Left hindlimb (tissue), 1 donor: ENCODE measurements at places on chromosomes 3 and 15.

DNA sequence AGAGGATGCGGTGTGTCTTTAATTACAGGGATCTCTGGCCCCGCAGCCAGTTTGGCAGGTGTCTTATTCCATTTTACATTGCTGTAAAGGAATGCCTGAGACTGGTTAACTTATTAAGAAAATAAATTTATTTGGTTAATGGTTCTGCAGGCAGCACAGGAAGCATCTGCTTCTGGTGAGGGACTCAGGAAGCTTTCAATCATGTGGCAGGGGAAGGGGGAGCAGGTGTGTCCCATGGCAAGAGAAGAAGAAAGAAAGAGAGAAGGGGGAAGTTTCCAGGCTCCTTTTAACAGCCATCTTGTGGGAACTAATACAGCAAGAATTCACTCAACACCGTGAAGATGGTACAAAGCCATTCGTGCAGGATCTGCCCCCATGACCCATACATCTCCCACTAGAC is 128.0 kb upstream of the CRBN start:
- no peak for DNase-seq

DNA sequence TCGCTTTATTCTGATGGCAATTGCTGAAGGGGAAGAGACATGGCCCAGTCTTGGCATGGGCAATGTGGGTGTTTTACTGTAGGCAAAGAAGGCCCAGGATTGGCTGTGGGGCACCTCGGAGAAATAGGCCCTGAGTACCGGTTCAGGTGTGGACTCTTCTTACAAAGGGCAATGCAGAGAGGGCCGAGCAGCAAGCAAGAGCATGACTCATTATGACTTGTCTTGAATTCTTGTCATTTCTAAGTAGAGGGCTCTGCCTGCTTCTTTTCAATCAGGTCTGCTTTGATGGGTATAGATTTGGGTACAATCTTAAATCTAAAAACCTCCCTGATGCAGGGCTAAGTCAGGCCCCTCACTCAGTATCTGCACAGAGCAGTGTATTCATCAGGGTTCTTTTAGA is 14.8 kb upstream of the BUB1B start:
- DNase-seq = no peak

GRCh38 chr3:172106989-172107388 is 67.6 kb downstream of the FNDC3B start:
- DNase-seq = peak; percentile 50

- DNase-seq = no peak
Measured at GRCh38 chr3:12049675-12050074, 45.5 kb downstream of the SYN2 start.

DNA sequence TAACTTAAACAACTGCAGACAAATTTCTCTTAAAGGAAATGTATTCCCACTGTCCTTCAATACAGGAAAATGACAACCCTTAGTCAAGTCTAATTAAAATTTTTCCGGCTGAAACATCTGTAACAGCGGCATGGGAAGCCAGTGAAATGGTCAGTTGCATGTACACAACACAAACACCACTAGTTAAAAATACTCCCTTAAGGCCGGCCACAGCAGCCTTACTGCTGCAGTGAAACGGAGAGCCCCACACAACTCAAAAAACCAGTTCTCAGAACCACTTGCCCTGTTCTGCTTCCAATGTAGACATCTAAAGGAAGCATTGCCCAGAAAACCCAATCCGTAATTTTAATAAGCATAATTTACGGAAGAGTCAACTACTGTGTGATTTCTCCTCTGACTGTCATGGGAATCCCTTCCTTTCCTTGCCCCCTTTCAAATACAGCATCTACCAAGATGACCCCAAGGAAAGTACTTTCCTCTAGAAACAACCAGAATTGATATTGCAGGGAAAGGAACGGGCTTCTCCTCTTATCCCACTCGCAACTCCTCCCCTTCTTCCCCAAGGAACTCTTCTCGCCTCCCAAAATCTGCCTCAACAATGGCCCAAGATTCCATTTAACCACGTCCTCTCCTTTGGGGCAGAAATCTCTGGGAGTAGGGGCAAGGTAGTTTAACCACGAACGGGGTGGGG is 1.6 kb downstream of the FBN1 start:
- DNase-seq = no peak

DNA sequence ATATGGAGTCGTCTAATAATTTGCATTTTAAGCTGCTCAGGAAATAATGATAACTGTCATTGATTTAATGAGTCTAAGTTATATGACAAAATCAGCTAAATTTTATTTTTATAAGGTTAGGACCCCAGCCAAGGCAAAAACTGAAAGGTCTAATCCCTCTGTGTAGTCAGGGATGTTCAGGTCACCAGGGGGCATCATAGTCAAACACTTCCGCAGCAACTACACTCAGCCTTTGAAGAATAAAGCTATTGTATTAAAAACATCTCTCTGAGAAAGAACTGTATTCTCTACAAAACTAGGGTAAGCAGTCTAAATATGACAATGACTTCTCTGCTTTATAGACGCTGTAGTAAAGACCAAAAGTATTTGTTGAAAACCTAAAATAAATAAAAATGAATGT is 15.0 kb downstream of the INTS14 start:
- DNase-seq = no peak

GRCh38 chr3:121998611-121999473 is 23.2 kb downstream of the ILDR1 start:
- no peak for DNase-seq

DNA sequence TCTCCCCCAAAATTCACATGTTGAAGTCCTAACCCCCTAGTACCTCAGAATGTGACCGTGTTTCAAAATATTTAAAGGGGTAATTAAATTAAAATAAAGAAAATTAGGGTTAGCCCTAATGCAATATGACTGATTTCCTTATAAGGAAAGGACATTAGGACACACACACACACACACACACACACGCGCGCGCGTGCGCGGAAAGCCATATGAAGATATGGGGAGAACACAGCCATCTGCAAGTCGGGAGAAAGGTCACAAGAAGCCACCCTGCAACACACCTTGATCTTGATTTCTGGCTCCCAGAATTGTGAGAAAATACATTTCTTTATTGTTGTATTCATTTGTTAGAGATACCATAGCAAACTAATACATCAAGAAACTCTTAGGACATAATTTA is 54.6 kb upstream of the STXBP5L start:
- DNase-seq = no peak

DNA sequence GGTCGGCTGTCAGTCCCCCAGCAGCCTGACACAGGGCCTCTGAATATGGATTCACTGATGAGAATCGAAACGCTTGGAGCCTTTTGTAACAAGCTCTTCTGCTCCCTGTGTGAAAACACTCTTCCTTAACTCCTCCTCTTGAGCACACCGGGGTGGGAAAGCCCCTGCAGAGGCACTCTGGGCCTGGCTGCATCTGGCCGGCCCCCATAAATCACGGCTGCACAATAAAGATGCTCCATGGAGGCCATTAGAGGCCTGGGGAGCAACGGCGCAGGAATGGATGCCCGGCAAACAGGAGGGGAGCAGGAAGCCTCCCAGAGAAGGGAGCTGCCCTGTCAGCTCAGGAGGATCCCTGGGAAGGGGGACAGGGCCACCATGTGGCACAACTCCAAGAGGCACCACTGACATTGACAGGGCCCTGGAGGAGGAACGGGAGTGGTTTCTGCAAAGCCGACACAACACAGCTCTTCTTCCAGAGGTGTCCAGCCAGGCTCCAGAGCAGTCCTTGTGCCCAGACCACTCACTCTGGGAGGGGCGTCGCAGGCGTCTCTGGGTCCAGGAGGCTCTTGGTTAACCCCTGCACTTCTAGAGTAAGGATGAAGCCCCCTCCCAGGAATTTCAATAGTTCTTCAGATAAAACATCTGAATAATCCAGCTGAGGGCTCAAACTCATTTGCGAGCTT is 509.3 kb upstream of the PPP2R3A start:
- DNase-seq = no peak

GRCh38 chr3:153080778-153081240 is 81.2 kb upstream of the RAP2B start:
- DNase-seq = no peak

GRCh38 chr3:13002398-13003124 is 70.7 kb downstream of the IQSEC1 start:
- DNase-seq = no peak

DNA sequence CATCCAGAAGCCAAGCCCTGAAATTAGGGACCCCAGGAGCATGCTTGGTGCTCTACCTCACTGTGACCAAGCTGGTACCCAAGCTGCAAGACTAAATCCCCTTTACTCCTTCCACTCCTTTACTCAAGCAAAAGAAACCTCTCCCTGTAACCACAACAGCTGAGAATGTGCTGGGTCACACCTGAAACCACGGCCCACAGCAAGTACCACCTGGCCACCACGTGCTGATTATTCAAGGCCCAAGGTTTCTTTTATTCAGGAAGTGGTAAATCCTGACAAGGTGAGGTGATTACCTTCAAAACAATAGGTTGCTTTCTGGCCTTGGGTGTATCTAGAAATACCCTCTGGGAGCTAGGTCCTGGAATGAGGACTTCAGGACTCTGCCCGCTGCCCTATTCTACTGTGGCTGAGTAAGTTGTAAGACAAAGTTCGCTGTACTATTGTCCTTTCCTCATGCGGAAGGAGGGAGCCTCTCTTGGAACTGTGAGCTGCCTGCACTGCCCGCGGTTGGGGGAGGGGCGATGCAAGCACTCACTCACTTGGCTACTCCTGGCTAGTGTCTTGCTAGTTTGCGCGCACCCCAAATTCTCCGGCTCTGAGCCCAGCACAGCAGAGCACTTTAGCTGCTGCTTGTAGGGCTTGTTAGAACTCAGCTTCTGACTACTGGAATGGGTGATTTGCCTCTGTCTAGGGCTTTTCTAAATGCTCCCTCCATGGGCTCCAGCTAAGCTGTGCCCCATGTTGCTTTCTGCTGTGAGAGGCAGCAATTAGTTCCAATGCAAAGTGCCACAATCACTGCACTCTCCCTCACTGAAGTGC is 487.1 kb upstream of the CNTN3 start:
- DNase-seq = no peak

DNA sequence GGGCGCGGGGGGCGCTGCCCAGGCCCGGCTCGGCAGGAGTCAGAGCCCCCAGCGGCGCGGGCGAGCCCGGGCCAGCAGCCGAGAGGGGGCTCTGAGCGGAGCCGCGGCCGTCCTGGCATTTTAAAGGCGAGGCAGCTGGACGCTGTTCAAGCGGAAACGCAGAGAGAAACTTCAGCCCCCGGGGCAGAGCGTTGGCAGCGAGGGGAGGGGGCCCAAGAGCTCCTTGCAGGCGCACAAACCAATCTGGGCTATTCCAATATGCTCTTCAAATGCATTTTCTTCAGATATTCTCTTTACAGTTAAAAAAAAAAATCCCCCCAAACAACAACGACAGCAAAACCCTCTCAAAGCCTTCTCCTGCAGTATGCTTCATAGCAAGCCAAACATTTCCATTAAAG is at the start of gene CTXND1:
CTXND1 (minus strand) TSS at position 93 of the 398 bp plus-strand sequence. CDS start 50,264 bp downstream, outside the sequence.
- DNase-seq = no peak

GRCh38 chr15:79171320-79172031 is 80.9 kb upstream of the RASGRF1 start:
- no peak for DNase-seq

- peak; percentile 31 for DNase-seq
Measured at GRCh38 chr15:77455696-77456321, 35.1 kb downstream of the HMG20A start.

DNA sequence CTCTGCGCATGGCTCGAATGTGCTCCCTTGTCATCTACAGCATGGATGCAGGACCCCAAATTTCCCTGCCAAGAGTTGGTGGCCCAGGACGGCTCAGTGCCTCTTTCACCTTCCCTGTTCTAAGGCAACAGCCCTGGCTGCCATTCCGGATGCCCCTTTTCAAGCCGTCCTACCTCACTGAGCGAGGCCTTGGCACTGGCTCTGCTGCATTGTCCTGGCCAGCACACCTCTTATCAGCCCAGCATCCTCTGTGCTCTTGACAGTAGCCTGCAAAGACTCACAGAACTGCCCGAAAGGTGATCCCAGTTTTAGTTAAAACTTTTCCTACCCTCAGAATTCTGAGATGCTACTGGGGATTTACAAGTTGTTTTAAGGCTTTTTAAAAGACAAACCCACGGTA is 122.0 kb downstream of the MECOM start:
- DNase-seq = no peak

- no peak for DNase-seq
Measured at GRCh38 chr3:154130540-154130939, 9.3 kb downstream of the ARHGEF26 start.

DNA sequence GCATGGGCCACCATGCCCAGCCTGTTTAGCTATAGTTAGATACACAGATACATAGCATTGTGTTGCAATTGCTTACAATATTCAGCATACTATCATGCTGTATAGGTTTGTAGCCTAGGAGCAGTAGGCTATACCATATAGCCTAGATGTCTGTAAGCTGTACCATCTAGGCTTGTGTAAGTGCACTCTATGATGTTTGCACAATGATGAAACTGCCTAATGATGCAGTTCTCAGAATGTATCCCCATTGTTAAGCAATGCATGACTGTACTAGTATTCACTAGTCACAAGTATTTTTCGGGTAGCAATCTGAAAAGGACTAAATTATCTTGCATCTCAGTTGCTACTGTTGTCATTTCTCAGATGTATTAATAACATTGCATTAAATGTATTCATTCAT is 16.0 kb downstream of the PIGB start:
- no peak for DNase-seq

DNA sequence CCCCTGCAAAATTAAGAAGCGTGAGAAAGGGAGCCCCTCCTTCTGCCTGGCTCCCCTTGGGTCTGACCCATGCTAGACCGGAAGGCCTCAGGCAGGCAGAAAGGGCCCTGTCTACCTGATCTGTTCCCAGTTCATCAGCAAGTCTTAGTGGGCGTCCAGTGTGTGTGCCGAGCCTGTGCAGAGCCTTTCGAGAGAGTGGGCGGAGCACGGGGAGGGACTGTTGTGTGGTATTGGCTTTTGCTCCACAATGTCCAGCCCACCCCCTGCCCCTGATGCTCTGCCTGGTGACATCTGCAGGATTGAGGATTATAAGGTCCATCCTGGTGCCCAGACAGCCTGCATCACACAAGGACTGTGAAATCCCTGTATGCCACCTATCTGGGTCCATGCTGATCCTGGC is 82.9 kb downstream of the CHDH start:
- DNase-seq = no peak

DNA sequence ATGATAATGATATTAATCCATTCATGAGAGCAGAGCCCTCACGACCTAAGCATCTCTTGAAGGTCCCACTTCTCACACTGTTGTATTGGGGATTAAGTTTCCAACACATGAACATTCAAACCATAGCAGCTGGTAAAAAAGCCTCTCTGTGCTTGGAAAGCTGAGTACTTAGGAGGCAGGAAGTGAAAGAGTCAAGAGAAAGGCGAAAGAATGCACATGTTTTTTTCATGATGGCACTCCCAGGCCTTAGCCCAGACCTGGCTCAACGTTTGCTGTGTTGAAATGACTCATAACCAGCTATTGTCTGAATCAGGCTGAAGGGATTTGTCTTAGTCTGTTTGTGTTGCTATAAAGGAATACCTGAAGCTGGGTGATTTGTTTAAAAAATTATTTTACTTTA is 84.4 kb upstream of the RGMA start:
- DNase-seq = no peak

GRCh38 chr3:100789579-100789978 is 80.3 kb downstream of the TFG start:
- DNase-seq = no peak

GRCh38 chr3:192273001-192273696 is 454.2 kb downstream of the FGF12 start:
- no peak for DNase-seq

- DNase-seq = no peak
Measured at GRCh38 chr3:57298041-57298440, 5.6 kb upstream of the ASB14 start.
